ENCODE measurements at places on chromosomes 1 and 21.

DNA sequence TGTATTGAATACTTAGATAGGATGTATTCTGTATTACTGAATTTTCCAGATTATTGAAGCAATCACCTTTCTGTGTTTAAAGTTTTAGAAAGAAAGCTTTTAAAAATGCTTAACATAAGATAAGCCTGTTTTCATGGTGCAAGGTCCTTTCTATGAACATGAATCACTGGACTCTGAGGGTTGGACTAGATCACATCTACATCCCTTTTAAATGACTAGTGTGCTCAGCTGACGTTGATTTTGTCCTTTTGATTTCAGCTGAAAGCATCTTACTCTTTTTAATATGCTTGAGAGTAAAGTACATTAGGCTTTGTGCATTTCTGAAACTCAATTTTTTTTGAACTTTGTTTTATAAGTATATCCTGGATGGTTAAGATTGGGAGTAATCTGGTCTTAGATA is 16.2 kb downstream of the MIER1 start:
- DNase-seq = no peak

DNA sequence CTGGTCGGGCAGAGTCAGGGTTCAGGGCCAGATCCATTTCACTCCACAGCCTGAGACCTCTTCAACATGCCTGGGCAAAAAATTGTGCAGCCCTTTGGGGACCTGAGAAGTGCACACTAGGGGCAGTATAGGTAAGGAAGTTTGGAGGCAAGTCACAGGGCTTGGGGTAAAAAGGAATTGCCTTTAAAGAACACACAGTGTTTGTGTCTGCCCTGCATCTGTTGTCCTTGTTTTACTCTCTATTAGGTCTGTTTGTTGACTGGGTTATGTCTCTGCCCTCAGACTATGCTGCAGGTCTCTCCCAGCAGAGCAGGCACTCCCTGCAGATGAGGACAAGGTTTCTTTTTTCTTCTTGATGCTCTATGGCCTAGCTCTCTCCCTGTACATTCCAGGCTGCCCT is 22.0 kb downstream of the LDLRAD2 start:
- DNase-seq = no peak

GRCh38 chr1:194117582-194117981 is 931.2 kb upstream of the B3GALT2 start:
- DNase-seq = no peak

DNA sequence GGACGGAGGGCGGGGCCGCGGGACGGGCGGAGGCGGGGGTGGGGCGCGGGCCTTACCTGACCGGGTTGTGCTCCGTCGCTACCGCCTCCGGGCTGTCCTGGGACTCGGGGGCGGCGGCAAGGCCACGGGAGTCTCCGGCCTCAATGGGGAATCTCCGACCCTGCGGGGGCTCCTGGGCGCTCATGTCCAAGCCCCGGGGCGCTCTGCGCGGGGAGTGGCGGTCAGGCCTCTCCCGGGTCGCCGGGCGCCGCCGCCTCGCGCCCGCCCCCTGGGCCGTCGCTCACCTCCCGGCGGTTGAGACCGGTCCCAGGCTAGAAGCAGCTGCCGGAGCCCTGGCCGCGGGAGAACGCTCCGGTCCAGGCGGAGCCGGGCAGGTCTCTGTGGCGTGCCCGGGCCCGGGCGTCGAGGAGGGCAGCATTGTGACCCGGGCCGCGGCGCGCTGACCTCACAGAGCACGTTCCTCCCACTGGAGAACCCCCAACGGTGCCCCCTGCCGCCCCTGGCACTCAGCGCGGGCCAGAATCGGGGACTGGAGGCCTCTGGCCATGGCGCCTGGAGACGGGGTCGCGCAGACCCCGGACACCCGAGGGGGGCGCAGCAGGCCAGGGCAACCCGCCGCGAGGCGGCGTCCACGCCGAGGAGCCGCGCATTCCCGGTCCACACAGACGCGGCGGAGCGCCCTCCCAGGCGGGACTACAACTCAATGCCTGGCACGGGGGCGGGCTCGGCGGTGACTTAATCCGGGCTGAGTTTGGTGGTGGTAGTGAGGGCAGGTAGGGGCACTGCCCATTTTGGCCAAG is 411 bp downstream of the FAM229A start:
- no peak for DNase-seq

DNA sequence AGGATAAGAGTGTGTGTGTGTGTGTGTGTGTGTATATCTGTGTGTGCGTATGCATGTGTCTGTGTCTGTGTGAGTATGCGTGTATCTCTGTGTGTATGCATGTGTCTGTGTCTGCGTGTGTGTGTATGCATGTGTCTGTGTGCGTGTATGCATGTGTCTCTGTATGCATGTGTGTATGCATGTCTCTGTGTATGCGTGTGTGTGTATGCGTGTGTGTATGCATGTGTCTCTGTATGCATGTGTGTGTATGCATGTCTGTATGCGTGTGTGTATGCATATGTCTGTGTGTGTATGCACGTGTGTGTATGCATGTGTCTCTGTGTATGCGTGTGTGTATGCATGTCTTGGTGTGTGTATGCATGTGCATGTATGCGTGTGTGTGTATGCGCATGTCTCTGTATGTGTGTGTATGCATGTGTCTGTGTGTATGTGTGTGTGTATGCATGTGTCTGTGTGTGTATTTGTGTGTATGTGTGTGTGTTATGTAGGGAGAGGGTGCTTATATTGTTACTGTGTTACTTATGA is 247.8 kb downstream of the DYRK1A start:
- no peak for DNase-seq

- DNase-seq = no peak
Observed at GRCh38 chr1:175376194-175376593, 183.6 kb upstream of the KIAA0040 start.

DNA sequence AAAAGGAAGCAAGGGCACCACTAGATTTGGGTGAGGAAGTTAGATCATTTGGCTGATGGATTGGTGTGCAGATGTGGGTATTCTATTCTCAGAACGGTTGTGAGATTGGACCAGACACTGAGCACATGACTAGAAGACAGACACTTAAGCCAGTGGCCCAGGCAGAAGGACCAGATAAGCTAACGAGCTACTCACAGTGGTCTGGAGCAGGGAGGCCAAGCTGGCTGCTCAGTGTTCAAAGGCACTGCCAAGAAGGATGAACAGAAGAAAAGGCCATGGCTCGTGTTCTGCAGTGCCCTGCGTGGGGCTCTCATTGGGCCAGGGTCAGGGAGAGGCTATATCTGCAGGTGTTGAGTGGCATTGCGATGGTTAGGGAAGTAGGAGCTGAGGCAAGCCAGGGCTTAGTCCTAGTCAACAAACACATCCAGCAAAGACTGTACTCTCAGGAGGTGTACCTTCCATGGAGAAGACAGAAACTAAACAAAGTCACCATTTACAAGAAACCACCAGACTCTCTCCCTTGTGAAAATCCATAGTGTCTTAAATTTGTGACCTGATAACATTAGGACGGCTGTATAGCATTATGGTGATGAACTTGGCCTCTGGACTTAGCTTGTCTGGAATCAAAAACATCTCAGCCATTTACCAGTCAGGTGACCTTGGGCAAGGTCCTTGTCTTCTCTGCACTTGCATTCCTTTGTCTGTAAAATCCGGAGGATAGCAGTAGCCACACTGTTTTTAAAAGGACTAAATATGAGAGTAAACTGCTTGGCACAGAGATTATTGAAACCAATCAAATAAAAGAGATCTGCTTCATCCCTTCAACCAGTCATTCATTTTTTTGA is 274.5 kb downstream of the SIPA1L2 start:
- no peak for DNase-seq

GRCh38 chr21:33688353-33688752 is 46.1 kb downstream of the ITSN1 start:
- no peak for DNase-seq

- DNase-seq = no peak
Observed at GRCh38 chr1:228022571-228023293, 15.9 kb downstream of the WNT3A start.

DNA sequence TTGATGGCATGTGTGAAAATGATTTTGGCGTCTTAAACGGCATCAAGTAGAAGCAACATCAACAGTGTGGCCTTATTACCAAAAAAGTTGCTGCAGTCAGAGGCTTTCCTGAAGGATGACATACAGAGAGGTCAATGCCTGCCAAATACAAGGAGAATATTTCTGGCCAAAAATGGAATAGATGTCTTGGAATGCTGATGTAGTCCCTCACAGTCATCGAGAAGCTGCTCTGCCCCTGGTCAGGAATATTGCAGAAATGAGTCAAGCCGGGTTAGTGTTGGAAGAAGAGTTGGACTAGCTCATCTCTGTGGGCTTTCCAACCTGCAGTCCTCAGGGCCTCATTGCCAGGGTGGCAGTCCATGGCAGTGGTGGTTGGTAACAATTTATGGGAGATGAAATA is 42.1 kb downstream of the NOS1AP start:
- DNase-seq = no peak

GRCh38 chr1:171636141-171636540 is 14.1 kb downstream of the MYOCOS start:
- DNase-seq = no peak

DNA sequence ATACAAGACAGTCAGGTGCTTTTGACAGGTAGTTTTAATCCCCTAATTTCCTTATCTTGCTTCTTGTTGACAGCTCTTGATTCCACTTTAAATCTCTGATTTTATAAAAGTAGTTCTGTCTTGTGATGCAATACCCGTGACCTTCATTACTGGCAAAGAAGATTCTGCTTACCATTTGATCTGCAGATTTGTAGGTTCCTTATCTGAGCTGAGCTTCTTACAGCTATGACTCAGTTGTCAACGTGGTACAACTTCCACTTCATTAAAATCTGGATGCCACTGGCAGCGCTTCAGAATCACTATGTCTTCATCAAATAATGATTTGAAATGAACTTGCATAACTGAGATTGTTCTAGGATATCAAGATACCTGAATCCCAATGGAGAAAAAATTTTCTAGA is 543.6 kb upstream of the B3GALT2 start:
- DNase-seq = no peak

DNA sequence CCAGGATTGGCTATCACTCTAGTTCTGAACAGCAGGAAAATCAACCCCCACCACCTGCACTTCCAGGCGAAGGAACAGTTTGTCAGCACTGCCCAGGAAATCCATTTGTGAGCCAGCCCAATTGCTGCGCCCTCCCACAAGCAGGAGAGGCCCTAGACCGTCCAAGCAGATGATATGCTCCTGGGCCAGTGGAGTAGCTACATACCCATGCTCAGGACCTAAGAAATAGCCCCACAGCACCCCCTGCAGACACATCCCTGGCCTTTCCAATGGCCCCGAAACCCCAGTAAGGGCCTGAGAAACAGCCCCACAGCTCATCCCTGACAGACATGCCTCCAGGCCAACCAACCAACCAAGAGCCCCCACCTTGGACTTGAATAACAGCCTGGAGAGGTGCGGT is 111.5 kb upstream of the ZC3H11B start:
- no peak for DNase-seq

- DNase-seq = no peak
Observed at GRCh38 chr1:215599418-215600074, 32.4 kb downstream of the KCTD3 start.

GRCh38 chr1:78760858-78761257 is 111.2 kb downstream of the IFI44 start:
- peak; percentile 18 for DNase-seq

- no peak for DNase-seq
Observed at GRCh38 chr1:53663529-53664300, 75.2 kb downstream of the GLIS1 start.

DNA sequence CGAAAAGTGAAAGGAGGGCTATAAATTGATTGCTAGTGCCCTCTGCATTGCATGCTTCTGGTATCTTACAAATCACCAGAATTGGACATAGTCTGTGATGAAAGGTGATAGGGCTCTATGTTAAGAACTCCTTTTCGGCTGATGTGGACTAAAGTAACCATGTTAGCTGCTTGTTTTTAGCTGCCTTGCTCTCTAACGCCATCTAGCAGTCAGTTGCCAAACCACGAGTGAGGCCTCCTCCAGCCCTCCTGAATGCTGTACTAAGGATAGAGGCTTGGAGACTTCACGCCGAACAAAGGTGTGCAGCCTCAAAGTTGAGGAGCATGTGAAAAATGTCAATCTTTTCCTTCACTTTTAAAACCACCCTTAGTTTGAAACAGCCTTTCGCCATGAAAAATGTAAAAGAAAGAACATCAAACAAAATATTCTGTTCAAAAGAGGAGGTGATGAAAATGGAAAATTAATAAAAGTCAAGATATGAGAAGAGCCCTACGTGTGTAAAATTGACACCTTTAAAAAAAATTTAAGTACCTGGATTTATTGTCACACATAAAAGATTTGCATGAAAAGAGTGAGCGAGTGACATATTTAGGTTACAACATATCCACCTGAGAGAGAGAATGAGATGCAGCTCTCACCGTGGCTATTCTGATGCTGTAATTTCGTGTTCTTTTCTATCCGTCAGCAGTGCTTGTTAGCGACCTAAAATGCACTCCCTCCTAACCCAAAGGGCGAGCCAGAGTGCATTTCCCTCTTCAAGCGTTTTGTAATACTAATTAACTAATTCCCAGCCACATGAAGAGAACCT is 8.1 kb downstream of the LRRC53 start:
- DNase-seq = no peak

DNA sequence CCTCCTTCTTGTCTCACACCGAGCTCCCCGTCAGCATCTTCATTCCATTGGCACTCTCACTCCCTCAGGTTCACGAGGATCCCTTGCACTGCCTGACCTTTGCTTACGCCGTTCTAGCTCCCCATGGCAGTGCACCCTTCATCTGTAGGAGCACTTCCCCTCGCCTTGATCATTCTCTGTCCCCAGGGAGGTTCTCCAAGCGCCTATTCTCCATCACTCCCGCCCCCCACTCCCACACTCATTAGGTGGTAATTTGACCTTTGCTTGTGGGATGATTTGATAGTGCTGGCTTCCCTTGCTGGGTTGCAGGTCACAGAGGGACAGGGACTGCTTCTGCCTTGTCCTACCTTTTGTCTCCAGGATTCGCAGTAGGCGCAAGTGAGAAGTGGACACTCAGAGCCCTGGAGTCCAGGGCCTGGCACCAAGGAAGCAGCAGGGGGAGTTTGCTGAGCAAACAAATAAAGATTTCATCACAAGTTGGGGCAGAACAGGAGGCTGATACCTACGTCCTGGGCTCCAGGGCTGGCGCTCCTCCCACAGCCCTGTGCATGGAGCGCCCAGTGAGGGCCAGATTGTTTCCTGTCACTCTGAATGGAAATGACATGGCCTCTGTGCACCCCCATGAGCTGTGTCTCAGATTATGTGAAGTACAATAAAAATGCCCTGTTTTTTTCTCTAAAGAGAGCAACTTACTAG is 82.0 kb upstream of the RUNX3 start:
- no peak for DNase-seq

DNA sequence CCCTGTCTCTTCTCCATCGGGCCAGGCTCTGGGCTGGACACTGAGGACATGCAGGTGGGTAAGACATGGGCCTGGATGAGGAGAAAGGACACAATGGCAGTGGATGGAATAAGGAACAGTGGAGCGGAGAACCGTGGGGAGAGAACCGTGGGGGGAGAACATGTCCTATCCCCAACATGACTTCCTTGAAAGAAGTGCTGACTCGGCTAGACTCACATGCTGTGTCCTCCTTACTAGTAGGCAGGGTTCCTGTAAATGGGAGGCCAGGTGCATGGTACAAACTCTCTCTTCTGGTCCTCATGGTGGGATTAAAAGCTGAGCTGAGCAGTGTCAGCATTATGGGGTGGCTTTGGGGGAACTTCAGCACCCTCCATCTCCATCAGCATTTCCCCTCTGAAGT is 137.4 kb upstream of the CSF3R start:
- no peak for DNase-seq

GRCh38 chr1:12191242-12192032 is 24.6 kb downstream of the TNFRSF1B start:
- no peak for DNase-seq

Measured in RCC 7860 (cell line).